ENCODE measurements at places on chromosomes 16 and 17.
A peak's percentile ranks its signal among the peaks of the same experiment; 100 is the strongest.

DNA sequence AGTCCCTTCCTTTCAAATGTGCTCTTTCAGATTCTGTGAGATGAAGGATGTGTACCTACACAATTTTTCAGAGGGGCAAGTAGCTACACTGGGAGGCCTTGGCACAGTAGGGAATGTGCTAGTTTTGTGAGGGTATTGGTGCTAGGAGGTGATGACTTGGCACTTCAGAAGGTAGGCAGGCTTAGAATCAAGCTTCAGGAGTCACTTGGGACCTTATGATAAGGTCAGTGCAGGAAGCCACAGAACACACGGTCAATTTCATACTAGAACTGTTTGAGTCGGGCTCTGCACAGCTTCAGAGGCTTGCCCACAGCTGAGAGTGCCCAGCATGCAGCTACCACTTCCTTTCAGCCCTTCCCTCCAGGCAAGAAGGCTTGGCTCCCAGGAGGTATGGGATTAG is 6.1 kb downstream of the CMTM1 start:
- DNase-seq = no peak

DNA sequence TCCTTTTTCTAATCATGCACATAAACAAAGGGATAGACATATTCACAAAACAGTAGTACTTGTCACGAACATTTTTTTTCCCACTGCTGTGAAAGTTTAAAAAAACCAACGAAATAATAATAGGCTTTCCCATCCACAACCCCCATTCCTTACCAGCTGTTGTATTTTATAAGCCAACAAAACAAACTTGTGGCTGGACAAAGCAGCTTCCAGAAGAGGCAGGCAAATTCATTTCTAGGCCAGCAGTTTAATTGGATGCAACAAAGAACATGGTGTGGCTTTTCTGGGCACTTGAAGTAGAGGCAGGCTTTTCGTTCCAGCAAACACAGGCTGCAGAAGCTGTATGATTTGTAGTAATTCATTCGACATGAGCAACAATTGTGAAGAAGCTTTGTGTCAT is 56.0 kb upstream of the FAM20A start:
- no peak for DNase-seq

DNA sequence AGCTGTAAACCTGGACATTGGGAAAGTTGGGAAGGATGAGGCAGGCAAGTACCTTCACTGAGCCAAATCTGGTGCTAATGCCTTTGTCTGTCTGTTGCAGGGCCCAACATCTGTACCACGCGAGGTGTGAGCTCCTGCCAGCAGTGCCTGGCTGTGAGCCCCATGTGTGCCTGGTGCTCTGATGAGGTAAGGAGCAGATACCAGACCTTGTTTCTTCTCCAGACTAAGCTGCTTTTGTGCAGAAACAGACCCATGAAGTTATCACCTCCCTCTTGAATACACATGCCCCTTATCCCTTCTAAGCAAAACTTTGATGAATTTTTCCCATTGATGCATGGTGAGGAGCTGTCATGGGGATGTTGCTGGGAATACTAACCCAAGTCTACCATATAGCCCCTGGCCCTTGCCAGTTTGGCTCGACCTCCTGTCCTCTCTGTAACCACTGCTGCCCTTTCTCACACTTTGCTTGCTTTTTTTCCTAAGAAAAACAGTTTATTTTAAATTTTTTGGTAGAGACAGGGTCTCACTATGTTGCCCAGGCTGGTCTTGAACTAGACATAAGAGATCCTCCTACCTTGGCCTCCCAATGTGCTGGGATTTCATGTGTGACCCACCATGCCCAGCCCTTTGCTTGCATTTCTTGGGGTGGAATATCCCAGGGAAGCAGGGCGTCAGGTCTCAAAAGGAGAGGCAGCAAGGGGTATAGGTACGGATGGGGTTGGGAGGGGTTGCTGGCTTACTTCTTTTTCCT is 20.9 kb downstream of the ITGB3 start:
- DNase-seq = no peak

DNA sequence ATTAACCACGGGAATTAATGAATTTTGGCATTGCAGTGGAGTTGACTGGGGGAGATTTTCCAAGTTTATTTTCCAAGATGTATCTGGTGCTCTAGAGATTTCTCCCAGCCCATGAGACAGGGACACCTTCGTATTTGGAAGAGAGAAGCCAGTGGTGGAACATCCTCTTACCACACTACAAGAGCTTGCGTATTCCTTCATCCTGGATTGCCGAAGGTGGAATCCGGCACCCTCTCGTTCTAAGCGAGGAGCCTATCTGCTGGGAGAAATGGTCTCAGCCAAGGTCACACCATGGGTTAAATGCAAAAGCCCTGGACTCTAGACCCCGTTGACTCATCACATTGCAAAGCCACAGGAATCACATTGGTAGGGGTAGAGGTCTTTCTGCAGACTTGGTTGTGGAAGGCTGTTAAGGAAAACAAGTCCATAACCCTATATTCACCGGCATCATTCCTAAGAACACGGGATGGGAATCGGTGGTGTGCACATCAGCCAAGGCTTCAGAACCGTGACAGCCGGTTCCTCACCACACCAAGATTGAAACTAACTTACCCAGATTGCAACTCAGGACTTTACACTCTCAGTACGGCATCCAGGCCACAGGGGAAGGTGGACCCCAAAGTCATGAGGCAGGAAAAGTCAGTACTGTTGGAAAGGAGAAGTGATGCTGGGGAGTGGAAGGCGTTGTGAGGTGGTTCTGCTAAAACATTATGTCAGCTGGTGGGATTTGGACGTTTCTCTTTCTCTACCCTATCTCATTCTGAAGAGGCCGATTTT is 259.8 kb downstream of the CPPED1 start:
- DNase-seq = no peak

DNA sequence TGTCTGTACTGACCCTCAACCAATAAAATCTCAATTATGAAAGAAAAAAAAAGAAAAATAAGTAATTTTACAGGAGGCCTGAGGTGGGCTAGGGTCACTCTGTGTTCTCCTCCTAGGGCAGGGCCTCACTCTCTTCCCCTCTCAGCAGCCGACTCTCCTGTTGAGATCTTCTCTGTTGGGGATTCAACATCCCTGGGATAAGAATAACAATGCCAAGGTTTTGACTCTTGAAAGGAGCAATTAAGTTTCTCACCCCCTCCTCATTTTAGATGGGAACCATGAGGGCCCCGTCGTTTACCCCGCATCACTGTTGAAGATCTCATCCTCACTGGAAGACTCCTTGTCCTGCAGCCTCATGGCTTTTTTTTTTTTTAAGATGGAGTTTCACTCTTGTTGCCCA is 21.5 kb upstream of the BRCA1 start:
- DNase-seq = peak; percentile 33

- DNase-seq = no peak
These were observed 65.2 kb downstream of the KSR1 start for GRCh38 chr17:27521281-27522027.

DNA sequence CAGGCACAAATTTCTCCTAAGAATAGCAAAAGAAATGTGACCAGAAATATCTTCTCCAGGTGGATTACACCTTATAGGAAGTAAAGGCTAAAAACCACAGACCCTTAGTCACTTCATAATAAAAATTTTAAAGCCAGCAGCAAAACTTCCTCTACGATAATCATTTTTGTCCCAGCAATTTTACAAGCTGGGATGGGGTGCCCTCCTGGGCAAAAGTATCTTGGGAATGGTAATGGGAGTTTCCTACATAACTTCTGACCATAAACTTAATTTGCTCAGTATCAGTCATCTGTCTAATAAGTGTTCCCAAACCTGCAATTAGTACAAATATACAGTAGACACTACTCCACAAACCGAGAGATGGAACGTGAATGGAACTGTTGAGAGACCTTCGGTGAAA is 3.0 kb downstream of the PHF12 start:
- DNase-seq = no peak

GRCh38 chr17:63531022-63531965 is 8.1 kb downstream of the KCNH6 start:
- DNase-seq = no peak
